CD8-positive, alpha-beta memory T cell (primary cell): ENCODE measurements at places on chromosomes 16 and 17.

DNA sequence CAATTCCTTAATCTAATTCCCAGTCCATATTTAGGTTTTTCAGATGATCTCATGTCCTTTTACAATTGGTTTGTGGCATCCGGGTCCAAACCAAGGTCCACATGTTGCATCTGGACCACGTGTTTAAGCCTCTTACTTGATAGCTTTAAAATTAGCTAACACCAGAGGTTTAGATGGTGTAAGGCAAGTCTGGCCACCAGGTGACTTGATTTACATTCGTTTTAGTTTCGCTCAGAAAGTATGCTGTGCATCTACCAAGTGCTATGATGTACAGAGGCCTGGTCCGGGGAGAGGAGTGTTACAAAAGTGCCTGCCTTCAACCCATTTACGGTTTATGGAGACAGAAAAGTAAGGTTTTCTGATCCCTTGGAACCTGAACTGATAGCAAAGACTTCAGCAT lies 878 bp upstream of the DNAJA2 start:
- peak; percentile 46 for DNase-seq

GRCh38 chr16:18803569-18804462 lies 2.5 kb upstream of the ARL6IP1 start:
- no peak for DNase-seq

DNA sequence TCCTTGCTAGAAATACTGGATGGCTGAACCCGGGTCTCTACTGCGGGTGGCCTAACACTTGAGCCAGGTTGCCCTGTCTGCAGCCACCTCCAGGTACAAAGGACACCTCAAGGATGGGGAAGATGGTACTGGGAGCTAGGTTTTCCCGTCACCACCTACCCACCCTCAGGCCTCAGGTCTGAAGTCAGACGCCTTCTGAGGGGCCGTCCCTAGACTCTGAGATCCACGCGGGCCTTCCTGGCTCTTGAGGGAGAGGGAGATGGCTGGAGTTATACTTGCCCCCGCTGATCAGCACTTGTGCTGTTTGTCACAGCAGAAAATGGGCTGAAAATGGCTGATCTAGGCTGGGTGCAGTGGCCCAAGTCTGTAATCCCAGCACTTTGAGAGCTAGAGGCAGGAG lies 10.6 kb downstream of the TRPV3 start:
- no peak for DNase-seq

DNA sequence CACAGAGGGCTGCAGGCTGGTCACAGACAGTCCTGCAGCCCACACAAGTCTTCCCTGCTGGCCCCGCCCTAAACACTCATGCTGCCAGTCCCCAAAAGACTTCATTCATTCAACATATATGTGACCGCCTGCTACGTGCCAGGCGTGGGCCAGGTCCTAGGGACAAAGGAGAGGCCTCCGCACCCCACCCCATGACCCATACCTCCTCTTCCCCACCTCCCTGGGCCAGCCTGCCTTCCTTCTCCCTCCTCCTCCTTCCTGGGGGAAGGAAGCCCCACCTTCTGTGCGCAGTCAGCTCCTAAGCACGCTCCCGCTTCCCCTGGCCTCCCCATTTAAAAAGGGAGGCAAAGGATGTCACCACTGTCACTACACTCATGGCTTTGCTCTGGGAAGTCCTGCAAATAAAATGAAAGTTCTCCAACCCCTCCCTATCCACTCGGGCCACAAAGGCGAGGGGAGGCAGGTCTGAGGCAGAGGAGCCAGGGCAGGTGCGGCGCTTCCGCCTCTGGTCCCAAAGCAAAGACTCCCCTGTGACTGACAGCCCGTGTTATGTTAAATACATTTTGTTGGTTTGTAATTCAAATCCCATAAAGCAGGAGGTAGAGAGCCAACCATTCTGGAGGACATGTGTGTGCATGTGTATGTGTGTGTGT lies 9.0 kb downstream of the DNAAF8 start:
- DNase-seq: no peak

DNA sequence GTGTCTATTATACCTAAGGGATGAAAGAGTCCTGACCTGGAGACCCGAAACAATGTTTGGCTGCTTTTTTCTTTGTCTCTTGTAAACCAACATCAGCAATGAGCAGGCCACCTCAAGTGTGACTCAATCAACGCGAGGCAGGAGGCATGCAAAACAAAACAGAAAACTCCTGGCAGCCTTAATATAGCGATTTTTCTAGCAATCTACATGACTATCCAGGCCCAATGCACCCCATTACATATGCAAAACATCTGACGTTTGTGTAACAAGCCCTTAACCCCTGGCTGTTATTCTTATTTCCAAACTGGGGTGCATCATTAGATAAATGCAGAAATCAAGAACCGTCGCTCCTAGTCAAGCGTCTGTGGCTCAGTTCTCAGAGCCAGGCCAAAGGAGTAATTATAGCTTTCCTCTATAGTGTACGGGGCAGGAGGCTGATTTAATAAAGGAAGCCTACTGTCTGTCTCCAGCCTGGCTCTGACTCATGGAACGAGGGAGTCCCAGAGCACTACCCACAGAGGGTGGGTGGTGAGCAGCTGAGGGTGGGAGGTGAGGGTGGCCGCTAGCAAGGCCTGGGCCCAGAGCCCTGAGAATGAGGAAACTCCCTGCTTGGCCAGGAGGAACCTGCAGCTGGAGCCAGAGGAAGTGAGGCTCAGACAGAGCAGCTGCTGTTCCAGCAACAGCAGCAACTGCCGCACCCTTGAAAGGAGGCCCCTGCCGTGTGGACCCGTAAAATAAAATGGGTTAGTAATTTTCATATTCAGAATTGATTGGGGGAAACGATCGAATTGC lies 43.9 kb downstream of the CHD9 start:
- peak; percentile 64 for DNase-seq

GRCh38 chr16:87125206-87126155 lies 191.7 kb downstream of the C16orf95 start:
- no peak for DNase-seq

DNA sequence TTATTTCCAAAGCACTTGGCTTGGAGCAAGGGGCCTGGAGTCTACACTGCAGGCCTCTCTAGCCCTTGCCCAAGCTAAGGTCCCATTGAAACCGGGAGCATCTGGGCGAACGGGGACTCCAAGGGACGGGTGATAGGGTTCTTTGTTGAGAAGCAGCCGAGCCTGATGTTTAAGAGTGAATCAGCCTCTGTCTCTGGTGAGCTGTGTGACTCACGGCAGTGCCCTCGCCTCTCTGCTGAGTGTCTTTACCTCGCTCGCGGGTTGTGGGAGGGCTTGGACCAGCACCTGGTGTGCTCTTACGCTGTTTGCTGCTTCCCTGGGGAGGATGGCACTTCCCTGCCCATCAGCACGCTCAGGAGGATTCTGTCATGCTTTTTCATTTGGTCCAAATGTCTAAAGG lies 1.3 kb downstream of the HGS start:
- no peak for DNase-seq

DNA sequence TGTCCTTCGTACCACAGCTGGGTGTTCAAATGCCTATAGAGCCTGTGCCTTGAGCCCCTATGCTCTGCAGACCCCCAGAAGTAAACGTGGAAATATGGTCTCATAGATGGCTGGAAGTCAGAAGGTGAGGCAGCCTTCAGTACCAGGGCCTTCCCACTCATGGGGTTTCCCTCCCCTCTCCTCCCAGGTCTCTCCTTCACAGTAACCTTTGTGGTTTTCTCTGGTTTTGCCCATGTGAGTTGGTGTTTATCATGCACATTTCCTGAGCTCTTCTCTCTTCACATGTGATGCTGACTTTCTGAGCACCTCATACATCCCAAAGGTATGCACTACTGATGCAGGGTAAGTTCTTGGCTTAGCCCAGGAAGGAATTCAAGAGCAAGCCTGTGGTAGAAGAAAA lies 35.4 kb downstream of the TMEM114 start:
- DNase-seq: no peak

- DNase-seq: no peak
Measured at GRCh38 chr17:48873209-48873608, 19.4 kb upstream of the ATP5MC1 start.

GRCh38 chr17:50439008-50439407 lies 13.0 kb downstream of the ACSF2 start:
- DNase-seq: no peak
